ENCODE measurements at places on chromosomes 5 and 9.

- DNase-seq = no peak
These were observed 38.7 kb upstream of the IL17B start for GRCh38 chr5:149417711-149418368.

- no peak for DNase-seq
These were observed 1.9 kb upstream of the CCDC187 start for GRCh38 chr9:136305804-136306203.

- no peak for DNase-seq
These were observed 48.1 kb upstream of the FCN1 start for GRCh38 chr9:134965851-134966250.

GRCh38 chr9:103949096-103949495, 145.0 kb upstream of the SMC2 start:
- DNase-seq = no peak

DNA sequence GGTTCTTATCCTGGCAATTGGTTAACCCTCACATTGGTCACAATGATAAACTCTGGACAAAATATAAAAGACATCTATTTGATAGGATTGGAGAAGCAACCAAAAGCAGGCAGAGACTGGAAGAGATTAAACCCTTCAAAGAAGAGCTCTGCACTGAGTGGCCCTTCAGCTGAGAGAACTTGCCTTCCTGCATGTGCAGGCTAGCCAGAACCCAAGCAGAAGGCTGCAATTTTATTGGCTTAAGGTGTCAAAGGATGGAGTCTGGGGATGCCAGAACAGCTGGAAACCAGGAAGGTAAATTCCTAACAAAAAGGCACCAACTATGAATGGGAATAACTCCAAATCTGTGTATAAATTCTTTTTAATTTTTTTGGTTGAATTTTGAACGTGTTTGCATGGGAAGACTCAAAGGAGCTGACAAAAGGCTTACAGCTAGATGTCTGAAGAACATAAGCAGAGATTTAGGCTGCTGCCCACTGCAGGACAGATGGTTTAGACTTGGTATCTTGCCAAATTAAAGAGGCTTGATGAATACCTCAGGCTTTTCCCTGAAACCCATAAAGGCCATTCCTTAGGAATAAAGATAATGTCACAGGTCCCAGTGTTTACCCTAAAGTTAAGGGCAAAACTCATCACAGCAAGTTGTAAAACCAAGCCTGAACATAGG, 66.3 kb downstream of the NR2F1 start:
- no peak for DNase-seq

DNA sequence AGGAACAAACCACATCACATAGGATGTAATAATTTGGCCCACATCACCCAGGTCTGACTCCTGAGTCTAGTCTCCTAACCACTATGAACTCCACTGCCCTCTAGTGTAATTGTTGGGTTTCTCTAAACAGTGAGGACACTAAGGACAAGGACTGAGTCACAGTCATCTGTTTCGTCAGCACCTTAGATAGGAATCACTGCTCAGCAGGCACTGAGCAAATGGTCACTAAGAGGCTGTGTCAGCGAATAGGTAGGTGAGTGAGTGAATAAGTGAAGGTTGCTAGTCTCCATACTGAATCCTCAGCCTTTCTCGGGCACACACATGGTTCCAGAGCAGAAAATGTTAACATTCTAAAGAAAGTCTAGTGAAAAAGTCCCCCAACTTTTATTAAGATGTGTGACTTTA, 278.6 kb downstream of the SPOCK1 start:
- peak; percentile 55 for DNase-seq

GRCh38 chr5:171207256-171207847, 101.7 kb upstream of the TLX3 start:
- peak; percentile 53 for DNase-seq

DNA sequence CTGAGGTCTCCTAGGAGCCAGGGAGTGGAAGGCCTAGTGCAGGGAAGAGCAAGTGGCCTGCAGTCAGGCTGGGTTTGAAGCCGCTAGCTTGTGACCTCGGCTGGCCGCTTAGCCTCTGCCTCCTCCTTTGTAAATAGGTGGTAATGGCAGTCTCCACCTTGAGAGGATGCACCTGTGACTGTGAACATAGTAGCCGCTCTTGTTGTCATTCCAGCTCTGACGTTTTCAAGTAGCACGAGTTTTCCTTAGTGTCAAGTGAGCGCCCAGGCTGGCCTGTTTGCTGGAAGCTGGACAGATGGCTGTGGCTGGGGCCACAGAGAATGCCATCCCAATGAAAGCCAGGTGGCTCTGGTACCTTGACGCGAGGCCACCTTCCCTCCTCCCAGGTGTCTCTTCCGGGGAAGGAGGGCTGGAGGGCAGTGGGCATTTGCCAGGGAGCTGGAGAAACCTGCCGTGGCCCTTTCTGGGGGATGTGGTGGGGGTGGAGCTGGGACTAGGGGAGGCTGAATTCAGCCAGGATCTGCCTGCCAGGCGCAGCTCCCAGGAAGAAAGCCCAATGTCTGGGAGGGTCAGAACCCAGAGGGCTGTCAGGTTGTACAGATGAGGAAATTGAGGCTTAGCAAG, 2.5 kb downstream of the ASS1 start:
- no peak for DNase-seq

DNA sequence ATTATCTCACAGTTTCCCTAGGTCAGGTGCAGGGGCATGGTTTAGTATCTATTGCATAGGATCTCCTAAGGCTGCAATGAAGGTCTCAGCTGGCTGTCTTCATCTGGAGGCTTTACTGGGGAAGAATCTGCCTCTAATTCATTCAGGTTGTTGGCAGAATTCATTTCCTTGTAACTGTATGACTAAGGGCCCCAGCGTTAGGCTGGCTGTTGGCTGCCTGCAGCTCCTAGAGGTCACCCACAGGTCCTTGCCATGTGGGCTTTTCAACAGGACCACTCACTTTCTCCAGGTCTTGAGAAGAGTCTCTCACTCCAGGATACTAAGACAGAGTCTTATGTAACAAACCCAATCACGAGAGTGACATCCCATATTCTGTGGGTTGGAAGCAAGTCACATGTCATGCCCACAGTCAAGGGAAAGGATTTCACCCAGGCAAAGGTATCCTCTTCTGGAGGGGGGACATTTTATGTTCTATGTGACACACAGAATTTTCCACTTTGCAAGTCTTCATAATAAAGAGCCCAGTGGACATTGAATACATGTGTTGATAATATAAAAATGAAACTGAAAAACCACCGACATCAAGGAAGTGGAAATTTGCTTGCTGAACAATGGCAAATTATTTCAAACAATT, 38.2 kb downstream of the HMHB1 start:
- DNase-seq = no peak

- no peak for DNase-seq
These were observed 142.8 kb downstream of the DCP2 start for GRCh38 chr5:113119246-113119924.

DNA sequence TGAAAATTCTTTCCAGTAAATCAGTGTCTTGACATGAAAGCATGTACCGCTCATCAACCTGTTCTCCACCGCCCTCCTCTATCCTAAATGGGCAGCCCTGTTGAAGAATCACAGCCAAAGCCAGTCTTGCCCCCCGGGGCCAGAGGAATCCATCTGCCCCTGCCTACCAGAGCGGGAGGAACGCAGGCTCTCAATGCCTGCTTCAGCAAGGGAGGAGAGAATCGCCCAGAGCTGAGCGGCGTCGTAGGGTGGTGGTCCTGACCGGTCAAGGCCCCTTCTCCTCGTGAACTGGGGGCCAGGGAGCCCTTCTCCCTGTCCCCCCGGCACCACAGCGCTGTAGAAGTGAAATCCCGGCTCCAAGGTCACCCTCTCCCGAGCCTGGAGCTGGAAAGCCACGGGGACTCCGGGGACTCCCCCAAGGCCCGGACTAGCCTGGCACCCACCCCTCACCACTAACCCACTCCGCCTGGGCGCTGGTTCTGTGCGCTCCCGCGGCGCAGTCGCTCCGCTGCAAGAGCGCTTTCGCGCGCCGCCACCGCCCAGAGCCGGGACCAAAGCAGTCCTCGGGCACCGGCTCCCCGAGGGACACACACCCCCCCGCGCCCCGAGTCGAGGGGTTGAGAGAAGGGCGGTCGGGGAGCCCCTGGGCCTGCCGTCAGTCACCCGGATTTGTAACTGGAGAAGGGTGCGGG, 718 bp upstream of the TMEM215 start:
- DNase-seq = no peak
